NK-92 treated with Interleukin-12 subunit alpha and Interleukin-12 subunit beta, amount 100 ng/mL, for 24 hours (cell line): ENCODE measurements at places on chromosomes 6 and 20.
A peak's percentile ranks its signal among the peaks of the same experiment; 100 is the strongest.

- DNase-seq = no peak
Measured at GRCh38 chr6:165755583-165755982, 92.5 kb upstream of the PDE10A start.

DNA sequence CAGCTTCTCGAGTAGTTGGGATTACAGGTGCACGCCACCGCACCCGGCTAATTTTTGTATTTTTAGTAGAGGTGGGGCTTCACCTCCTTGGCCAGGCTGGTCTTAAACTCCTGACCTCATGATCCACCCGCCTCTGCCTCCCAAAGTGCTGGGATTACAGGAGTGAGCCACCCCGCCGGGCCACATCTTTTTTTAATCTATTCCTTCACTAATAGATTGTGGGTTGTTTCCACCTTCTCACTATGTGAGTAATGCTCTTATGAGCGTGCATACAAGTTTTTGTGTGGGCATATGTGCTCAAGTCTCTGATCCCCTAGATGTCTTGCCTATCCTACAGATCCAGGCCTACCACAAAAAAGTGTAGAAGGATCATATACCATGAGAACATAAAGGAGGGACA lies 30.7 kb downstream of the CARMIL1 start:
- no peak for DNase-seq

- DNase-seq = no peak
Measured at GRCh38 chr6:93827728-93828127, 408.4 kb upstream of the EPHA7 start.

GRCh38 chr6:77707603-77708002 lies 54.8 kb downstream of the MEI4 start:
- no peak for DNase-seq

DNA sequence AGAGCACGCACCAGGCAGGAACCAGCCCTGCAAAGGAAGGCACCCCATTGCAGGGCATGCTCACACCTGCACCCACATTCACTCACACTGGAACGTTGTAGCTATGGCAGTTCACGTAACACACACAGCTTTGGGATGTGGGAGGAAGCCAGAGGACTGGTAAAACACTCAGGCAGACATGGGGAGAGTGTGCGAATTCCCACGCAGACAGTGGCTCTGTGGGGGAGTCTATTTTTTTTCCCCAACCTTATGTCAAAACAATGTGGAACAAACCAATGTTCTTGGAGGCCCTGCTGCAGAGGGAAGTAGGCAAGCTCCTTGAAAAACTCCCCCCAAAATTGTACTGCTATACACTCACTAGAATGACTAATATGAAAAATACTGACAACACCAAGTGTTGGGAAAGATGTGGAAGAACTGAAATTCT lies 91.0 kb downstream of the PPP1R14C start:
- DNase-seq = no peak

DNA sequence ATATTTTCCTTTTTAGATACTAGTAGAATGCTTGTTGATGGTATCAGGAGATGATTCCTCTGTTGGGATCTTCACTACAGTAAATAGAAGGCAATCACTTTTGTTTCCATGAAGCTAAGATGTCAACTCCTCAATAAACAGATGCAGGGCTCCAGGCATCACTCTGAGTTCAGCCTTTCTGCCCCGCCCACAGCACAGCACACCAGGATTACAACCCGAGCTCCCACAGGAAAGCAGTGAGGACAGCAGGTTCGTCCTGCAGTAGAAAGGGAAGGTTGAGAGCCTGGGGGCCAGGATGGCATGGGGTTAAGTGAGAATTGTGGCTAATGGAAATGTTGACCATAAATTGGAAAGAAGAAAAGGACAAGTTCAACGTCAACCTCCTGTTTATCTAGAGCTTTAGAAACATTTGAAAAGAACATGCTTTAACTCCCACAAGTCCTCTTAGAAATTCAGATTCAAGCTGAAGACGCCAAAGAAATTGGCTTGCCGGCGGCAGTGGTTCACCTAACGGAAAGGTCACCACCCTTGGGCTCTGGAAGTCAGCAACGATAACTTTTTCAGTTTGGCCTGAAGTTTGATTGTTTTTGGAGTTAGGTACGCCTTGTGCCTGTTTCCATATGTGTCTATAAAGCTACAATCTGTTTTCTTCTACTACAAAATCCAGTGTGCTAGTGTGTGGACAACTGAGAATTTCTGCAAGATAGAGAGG lies 144.4 kb upstream of the PDE10A start:
- DNase-seq = no peak

- DNase-seq = no peak
Measured at GRCh38 chr20:17482536-17482935, 48.6 kb downstream of the BFSP1 start.

DNA sequence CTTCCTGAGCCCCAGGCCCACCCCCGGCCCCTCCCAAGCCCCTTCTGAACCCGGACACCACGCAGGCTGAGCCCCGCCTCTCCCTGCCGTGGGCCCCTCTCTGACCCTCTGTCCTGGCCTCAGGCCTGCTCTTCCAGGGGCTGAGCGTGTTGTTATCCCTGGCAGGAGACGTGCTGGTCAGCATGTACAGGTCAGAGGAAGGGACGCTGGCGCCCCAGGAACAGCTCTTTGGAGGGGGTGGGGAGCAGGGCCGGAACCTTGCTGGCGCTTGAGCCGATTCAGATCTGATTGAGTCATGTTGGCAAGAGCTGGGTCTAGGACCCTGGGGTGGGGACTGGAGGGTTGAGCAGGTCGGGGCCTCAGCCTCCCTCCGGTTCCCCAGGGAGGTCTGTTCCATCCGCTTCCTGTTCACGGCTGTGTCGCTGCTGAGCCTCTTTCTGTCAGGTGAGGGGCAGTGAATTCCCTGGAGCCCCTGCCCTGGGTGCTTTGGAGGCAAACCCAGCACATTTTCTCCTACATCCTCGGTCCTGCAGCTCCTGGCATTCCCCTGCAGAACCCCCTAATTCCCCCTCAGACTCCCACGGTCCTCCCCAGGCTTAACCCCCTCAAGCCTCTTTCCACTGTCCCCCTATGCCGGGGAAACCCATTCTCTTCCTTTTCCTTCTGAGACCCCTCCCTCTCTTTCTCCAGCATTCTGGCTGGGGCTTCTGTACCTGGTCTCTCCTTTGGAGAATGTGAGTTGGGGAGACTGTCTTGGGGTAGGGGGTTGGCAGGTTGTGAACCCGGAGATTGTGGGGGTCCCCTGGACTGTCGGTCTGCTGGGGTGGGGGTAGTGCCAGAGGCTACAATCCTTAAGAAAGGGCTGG lies 2.0 kb downstream of the SPAG4 start:
- no peak for DNase-seq

- no peak for DNase-seq
Measured at GRCh38 chr6:119643876-119644275, 294.3 kb upstream of the MAN1A1 start.

DNA sequence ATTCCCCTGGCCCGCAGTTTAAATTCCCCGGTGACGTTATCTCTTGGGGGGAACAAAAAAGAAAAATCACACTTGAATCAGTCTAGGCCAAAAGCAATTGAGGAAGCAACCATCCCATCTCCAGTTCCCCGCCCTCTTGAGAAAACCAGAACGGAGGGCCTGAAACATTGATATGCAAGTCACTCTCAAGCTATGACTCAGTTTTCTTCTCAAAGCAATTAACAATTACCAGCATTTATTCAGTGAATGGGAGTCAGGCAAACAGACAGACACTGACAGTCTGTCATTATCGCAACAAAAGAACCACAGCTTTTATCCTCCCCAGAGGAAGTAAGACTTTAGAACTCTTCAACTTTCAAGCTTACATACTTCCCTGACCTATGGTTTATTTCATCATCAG lies 100.9 kb downstream of the OPRM1 start:
- DNase-seq = no peak

DNA sequence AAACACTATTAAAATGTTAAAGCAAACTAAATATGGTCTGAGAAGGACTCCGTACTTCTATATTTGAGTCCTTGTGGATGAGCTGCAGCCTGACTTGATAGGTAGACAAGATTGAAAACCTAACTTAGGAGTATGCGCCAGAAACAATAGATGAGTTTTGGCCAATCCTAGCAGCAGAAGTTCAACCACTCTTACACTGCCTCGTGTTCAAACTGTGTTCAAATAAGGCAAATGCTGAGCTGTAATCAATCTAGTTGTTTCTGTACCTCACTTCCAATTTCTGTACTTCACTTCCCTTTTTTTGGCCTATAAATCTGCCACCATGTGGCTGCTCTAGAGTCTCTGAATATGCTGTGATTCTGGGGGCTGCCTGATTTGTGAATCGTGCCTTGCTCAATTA lies 13.2 kb upstream of the SERINC1 start:
- DNase-seq = no peak

DNA sequence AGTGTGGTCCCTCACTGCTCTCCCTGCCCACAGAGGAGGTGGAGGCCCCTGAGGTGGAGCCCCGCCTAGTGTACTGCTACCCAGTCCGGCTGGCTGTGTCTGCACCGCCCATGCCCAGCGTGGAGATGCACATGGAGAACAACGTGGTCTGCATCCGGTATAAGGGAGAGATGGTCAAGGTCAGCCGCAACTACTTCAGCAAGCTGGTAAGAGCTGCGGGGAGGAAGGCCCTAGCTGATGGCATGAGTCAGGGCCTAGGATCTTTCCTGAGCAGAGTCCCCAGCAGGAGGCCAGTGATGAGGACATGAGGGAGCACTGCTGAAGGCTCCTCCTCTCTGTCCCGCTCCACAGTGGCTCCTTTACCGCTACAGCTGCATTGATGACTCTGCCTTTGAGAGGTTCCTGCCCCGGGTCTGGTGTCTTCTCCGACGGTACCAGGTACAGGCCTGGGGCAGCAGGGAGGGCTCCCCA lies 11.2 kb downstream of the PCIF1 start:
- DNase-seq = peak; percentile 73

DNA sequence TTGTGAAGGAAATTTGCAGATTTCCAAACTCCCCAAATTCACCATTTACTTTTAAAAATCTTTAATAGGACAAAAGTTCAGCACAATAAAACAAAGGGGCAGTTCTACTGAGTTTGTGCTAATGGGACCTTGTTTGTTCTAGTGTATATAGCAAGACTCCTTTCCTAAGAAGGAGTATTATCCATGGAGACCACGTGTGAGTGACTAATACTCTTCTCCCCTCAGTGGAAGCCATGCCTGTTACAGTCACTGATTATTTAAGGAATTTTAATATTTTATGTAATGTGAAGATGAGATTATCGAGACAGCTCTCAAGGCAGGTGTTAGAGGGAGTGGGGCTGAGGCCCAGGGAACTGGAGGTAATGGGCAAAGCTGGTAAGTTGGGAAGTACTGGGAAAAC lies 16.4 kb upstream of the QKI start:
- no peak for DNase-seq

GRCh38 chr20:4046311-4046924 lies 31.1 kb upstream of the RNF24 start:
- no peak for DNase-seq

GRCh38 chr20:20820785-20821483 lies 108.5 kb upstream of the RALGAPA2 start:
- DNase-seq = no peak

- DNase-seq = no peak
Measured at GRCh38 chr6:22826961-22827360, 257.6 kb downstream of the HDGFL1 start.

GRCh38 chr6:106099235-106099537 lies 13.1 kb downstream of the PRDM1 start:
- DNase-seq = no peak

DNA sequence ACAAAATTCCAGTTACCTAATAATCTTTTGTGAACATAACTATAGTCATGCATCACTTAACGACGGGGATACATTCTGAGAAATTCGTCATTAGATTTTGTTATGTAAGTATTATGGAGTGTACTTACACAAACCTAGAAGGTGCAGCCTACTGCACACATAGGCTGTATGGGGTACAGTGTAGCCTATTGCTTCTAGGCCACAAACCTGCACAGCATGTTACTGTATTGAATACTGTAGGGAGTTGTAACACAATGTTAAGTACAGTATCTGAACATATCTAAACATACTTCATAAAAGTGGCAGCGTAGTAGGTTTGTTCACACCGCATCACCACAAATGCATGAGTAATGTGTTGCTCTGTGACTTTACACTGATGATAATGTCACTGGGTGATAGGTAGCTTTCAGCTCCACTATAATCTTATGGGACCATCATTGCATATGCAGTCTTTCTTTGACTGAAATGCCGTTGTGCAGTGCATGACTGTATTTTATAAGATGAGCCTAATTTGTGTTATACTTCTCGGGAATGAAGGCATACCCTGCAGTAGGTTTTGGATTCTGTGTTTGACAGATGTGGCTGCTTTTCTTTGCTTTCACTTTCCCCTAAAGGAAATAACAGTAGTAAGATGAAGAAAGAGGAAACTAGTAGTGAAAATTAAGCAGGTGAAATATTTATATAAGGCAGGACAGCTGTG lies 365.6 kb downstream of the FARS2 start:
- DNase-seq = no peak

DNA sequence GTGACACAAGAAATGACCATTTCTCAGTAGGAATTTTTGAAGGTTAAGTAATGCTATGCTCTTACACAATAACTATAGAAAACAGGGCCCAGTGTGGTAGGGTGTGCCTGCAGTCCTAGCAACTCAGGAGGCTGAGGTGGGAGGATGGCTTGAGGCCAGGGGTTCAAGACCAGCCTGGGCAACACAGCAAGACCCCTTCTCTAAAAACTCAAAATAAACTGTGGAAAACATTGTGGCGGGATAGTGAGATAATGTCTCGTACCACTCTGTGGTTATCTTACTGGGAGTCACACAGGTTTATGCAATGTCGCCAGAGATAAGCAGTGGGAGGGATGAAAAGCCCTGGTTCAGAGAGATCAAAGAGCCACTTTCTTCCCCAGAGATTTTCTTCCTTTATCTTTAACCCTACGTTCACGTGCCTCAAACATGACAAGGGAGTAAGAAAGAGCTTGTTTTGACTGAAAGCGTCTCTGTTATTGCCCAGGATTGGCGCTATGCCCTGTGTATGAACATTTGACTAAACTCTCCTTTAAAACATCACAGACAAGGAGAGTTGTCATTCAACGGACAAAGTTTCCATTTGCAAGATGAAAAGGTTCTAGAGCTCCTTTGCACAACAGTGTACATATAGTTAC lies 13.9 kb downstream of the GCM1 start:
- no peak for DNase-seq

GRCh38 chr6:137122612-137123011 lies 50.8 kb downstream of the IL22RA2 start:
- DNase-seq = no peak

GRCh38 chr20:51423290-51423667 lies 119.2 kb downstream of the NFATC2 start:
- no peak for DNase-seq

GRCh38 chr6:16438718-16439591 lies 200.6 kb downstream of the GMPR start:
- peak; percentile 33 for DNase-seq

DNA sequence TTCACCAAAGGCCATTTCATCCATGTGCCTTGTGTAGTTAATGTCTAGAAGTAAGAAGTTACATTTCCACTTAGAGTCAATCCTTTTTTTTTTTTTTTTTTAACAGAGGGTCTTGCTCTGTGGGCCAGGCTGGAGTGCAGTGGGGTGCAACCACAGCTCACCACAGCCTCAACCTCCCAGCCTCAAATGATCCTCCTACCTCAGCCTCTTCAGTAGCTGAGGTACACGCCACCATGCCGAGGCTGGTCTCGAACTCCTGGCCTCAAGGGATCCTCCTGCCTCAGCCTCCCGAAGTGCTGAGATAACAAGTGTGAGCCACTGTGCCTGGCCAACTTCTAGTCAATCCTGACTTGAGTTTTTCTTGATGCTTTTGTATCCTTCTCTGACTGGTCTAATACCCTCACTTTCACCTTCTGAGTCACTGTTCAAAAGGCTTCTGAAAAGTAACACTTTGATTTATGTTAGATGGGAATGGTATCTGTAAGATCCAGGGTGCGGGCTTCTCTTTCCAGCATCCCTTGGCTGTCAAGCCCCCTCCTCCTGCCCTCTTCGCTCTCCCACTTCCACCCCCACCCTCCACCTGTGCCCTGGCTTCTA lies 22.1 kb downstream of the TRAM2 start:
- DNase-seq = no peak

GRCh38 chr20:47347661-47348435 lies 8.7 kb downstream of the ZMYND8 start:
- DNase-seq = no peak
